ENCODE measurements at places on chromosomes 12 and 14. TPM values are rescaled to one million over a fixed set of nuclear protein-coding genes. Genes with fewer than 3 reads are reported as not detected.

The HOXC6 gene
- not detected for total RNA-seq

- DNase-seq: no peak
Observed at GRCh38 chr14:58882577-58883018, 244.8 kb downstream of the DACT1 start.

- DNase-seq: no peak
Observed at GRCh38 chr12:130401703-130402102, 64.0 kb downstream of the PIWIL1 start.

DNA sequence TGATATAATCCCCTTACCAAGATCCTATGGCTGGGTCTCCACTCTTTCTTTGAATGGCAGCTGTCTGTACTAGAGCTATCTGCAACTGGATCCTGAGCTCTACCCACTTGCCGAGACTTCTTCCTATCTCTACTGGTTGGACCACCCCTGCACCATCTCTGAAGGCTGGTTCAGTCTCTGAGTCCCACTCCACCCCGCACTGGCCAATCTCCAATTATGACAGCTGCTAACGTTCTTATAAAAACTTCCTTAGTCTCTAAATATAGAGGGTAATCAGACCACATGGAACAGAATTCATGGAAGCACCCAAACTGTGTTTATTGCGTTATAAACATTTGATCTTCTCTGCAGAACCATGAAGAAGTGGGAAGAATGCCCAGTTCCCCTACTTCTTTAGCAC lies 186.6 kb upstream of the EEA1 start:
- DNase-seq: peak; percentile 54

The PGF gene
- total RNA-seq: 6.4 TPM

- DNase-seq: no peak
Observed at GRCh38 chr14:68089146-68089731, 269.7 kb downstream of the RAD51B start.

DNA sequence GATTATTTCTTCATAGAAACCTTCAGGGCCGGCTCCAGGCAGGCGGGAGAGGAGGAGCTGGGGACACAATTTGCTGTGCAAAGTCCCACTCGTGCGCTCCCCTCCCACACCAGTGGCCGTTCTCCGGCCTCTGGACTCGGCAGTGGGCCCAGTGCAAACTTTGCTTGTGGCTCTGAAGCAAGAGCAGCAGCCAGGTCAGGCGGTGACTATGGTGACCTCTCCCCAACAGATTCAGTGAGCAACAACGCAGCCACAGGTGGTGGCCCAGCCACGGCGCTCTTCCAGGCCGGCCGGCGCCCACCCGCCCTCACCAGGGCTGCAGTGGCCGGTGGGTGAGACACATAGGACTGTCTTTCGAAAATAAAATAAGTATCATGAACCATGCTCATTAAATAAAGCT lies 29.5 kb downstream of the VPS37B start:
- no peak for DNase-seq

DNA sequence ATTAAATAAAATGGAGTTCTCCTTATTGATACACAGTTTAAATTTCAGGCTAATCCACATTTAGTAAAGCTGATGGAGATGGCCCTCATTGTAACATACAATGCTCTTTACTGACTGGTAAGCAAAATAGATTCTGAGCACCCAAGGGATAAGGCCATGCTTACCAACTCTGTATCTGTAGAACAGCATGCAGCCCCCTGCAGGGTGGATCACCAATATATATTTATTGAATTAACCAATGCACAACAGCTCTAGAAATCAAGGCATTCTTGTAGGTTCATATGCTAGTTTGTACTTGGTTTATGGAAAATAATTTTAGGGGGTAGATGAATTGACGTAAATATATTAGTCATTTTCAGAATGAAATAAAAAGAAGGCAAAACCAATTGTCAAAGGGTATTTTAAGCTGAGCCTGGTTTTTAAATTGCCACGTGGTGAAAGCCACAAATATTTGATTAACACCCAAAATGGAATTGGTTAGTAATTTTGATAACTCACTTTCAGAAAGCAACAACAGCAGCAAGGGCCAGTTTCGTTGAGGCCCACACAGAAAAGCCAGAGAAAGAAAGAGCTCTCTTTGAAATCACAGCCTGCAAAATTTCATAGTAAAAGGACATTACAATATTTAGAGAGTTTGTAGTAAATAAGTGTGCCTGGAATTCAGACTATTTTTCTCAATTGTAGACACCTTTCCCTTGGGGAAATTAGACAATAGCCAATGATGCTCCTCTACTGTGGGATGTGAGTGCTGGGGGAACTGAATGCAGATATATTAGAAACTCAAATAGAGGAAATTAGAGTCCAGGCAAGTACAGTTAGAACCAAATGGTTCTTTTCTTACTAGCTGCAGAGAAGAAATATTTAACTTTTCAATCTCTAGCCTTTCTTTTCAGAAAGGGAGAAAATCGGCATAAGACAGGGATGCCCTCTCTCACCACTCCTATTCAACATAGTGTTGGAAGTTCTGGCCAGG lies 216.2 kb upstream of the ABCD2 start:
- DNase-seq: no peak

GRCh38 chr14:100393906-100394732 lies 71.0 kb downstream of the SLC25A47 start:
- DNase-seq: no peak

The SLC25A21 gene
- total RNA-seq: 1.3 TPM

DNA sequence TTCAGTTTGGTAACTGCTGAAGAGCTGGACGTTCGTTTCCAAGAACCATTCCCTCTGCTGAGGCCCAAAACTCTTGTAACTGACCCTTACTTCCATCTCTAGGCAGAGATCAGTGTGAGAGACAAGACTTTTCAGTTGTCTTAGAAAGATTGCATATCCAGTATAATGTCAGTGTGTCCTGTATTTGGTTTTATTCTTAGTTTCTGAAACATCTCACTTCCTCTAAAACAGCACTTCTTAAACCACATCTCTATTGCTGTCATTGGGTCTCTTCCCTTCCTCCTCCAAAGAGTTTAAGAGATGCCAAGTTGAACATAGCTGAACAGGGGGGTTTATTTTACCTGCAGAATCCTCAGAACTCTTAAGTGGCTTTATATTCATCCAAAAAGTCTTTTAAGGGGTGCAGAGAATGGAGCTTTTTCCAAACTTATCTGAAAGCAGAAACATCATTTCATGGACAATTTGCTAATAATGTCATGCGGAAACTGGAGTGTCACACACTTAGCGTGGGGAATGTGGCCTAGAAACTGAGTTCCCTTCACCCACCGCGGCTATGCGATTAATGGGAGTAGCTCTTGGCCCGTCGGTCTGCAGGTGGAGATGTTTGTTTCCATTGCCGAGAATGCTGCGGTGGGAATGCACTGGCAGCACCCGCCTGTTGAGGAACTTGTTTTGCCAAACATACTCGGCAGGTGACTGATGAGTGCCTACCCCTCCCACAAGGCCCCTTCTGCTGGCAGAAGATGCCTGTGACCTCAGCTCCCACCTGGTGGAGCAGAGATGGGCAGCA lies 148.2 kb downstream of the ADGRD1 start:
- peak; percentile 26 for DNase-seq

DNA sequence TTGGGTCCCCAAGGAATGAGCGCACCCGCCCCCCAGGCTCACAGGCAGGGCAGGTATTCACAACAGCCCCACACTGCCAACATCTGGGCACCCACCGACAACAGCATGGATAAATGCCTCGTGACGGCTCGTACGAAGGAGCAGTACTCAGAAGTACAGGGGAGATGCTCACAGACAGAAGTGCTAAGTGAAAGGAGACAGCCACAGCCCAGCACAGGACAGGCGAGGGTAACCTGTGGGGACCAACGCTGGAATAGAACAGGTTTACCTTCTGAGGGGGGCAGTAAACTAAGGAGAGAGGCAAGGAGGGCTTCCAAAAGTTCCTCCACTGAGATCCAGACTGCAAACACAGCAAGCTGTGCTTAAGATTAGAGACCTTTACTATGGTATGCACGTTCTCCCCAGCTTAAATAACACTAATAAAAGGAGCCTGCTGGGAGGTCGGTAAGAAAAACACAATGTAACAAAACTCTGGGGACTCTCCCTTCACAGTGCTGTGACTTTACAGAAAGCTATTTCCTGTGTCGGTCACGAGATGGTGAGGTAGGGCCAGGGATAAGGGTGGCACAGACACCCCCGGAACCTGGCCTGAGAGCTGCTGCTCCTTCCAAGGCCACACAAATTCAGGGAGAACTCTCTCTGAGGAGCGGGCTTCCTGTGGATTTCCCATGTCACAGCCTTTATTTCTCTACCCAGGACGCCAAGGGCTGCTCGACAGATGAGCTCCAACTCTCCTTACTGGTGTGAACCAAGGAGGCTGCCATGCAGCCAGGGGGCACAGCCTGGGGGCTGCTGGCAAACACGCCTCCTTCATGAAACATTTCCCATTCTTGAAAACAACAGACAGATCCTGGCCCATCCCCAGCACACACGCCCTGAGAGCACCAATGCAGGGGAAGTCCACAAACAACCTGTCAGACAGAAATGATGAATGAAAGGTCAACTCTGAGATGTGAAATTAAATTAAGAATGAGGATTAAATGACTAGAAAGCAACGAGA lies 26.3 kb downstream of the SLC15A4 start:
- no peak for DNase-seq

DNA sequence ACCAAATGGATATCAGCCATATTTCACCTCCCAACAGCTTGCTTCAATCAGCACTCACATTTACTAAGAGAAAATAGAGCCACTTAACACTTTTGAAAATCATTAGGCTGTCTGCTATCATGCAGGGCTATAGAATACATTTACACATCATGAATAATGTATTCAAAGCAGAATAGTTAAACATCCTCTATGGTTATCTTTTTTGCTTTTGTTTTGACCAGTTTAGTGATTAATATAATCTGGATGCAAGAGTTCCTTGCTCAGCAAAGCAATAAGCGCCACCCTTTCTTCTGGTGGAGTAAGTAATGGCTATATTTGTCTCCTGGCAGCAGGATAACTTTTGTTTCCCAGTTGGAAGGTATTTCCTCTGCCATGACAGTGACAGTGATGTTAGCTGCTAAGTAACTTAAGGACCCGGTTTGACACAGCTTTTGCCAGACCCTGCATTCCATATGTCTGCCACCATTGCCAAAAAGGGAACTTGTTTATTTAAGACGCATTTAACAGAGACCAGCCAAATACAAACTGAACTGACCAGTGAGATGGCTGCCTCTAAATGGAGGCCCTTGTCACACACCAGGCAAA lies 70.3 kb upstream of the NR2C1 start:
- peak; percentile 55 for DNase-seq

- DNase-seq: no peak
Observed at GRCh38 chr14:32358781-32359180, 29.7 kb downstream of the AKAP6 start.

The PKP2 gene
- 49.8 TPM for total RNA-seq

The KRT74 gene
- total RNA-seq: not detected

The POTEM gene
- total RNA-seq: not detected

The GPRC5D gene
- not detected for total RNA-seq

DNA sequence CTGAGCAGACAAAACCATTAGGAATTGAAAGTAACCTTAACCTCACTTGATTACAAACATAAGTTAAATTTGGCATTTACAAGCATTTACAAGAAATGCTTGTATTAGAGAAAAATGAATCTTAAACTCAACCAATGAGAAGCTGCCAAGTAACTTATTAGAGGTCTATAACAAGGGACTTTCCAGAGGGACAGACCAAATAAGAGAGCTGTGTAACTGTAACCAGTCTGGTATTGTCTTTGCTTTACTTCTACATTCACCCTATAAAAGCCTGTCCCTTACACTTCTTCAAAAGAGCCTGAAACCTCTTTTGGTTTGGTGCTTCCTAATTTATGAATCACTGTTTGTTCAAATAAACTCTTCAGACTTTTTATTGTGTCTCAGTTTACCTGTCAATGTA lies 450.0 kb upstream of the FAR2 start:
- no peak for DNase-seq

GRCh38 chr14:103562429-103563225 lies at the start of the genes BAG5 and COA8:
Gene BAG5 (minus strand): TSS chr14:103562657. CDS start chr14:103561164, 1,493 bp downstream.
Gene COA8 (plus strand): TSS chr14:103562960. CDS start chr14:103563002, 42 bp downstream.
- peak; percentile 96 for DNase-seq

GRCh38 chr14:104184506-104184905 lies 46.1 kb downstream of the KIF26A start:
- DNase-seq: no peak

DNA sequence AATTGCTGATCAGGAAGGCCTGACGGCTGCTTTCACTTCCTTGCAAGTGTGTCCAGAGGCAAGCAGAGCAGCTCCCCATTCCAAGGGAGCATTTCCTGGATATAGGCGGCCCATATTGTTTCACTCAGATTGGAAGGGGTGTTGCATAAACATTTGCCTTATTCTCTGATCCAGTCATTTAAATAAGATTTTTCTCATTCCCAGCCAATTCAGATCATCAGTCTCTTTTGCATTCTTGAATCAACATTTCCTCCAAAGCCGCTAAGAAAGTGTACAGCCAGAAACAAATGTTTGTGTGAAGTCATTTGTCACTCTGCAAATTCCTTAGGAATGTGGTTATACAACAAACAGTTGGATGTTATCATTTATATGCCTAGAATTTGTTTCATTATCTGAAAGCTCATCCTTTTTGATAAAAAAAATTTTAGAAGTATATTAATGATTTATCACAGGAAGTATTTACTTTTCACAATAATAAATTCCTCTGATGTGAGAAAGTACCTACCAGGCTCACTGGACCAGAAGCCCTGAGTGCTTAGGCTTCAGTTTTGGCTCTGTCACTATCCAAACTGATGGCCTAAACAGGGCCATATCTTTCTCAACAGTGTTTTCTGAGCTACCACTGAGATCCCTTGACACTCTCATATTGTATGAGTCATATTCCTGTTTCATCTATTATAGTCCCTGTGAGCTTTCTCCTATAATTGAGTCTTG lies 379.6 kb downstream of the CCDC91 start:
- peak; percentile 82 for DNase-seq

- DNase-seq: peak; percentile 46
Observed at GRCh38 chr14:61320806-61321384, 484 bp upstream of the PRKCH start.

The OTUB2 gene
- not detected for total RNA-seq
